ACHN (cell line): ENCODE measurements at places on chromosomes 5 and 9.

DNA sequence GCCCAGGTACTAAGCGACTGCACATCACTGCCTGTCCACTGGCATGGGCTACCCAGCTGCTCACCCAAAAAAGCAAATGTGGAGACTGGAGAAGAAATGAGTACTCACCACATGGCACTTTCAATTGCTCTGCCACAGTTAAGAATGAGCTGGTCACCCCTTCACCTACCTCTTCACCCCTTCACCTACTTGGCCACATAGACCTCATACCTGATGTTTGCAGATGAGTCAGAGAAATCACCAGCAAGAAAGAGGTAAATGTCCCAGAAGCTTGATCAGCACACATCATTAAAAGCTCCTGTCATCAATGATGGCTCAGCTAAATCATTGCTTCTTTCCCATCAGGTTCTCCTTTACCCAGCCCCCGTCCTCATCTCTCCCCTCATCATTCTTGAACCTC lies 7.6 kb upstream of the PRUNE2 start:
- DNase-seq = no peak

- no peak for DNase-seq
These were observed 346.4 kb downstream of the EBF1 start for GRCh38 chr5:158753354-158753753.

GRCh38 chr5:16477541-16477940 lies 11.9 kb upstream of the ZNF622 start:
- DNase-seq = no peak

DNA sequence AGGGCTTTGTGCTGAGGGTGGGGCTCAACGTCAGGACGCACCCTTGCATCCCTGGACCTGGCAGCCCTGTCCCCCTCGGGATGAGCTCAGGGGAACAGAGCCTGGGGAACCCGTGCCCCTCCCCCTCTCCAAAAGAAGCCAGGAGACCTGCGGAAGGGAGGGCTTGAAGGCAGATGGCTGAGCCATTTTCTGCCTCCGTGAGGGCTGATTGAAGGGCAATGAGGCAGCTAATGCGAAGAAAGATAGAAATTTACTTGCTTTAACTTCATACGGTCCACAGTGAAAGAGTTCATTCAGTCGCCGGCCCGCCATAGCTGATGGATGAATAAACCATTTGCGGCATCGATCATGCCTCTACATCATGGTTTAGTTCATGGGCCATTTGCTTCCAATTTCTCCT lies 28.8 kb downstream of the ASS1 start:
- DNase-seq = no peak

DNA sequence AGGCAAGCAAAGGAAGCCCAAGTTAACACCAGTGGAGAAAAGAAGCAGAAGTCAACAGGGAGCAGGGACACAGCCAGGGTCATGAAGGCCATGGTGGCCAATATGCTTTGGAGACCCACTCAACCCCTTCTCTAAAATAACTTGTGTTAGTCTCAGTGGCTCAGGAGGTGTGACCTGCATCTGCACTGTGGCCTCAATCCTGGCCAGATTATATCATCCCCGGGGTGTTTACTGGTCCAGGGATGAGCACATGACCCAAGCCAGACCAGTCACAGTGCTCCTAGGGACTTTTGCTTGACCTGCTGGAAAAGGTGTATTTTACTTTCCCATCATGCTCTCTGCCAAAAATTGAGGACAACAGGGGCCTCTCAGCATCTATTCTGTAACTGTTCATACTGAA lies 105.2 kb downstream of the DPYSL3 start:
- DNase-seq = no peak

DNA sequence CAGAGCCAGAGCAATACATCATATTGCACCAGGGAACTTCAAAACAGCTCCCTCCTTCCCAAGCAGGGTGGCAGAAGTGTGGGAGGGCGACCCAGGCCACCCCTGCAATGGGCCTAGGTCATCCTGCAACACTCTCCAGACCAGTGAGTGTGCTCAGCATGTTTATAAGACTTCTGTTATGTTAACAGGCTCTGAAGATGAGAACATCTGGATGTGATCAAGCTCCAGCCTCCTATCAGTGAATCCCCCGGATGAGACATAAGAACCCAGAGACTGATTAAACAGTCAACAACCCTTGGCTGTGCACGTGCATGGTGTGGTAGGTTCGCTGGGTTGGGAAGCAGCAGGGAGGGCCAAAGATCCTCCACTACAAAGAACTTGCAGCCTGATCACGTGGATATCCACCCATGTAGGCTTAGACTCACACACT lies 63.3 kb downstream of the ABCA1 start:
- no peak for DNase-seq

GRCh38 chr9:108528231-108528630 lies 327.6 kb downstream of the ACTL7B start:
- DNase-seq = no peak
